Hematopoietic multipotent progenitor cell treated with erythropoietin and hydrocortisone succinate and interleukin-3 and kit ligand, for 15 days (in vitro differentiated cells): ENCODE measurements at places on chromosomes 16 and 17.

DNA sequence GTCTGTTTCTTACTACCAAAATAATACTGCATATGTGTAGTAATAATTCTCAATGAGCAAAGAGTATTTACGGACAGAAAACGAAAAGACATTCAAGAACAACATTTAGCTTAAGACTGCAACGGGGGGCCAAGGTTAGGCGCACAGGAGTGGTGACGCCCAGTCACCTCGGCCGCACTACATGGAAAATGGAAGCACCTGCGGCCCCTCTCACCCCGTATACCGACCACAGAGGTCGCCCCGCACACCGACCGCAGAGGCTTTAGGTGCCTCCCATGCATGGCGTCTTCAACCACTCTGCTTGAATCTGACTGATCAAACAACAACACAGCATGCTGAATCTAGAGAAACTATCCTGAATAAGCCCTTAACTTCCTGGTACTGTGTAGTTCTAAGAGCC, 26.4 kb downstream of the CCDC57 start:
- no peak for DNase-seq

- DNase-seq, result peak; percentile 45
Measured at GRCh38 chr17:45018848-45019711, 32.4 kb downstream of the DCAKD start.

- no peak for DNase-seq
Measured at GRCh38 chr16:46803373-46803772, 27.6 kb downstream of the C16orf87 start.

- DNase-seq, result no peak
Measured at GRCh38 chr16:18958621-18959029, 25.1 kb upstream of the TMC7 start.

- no peak for DNase-seq
Measured at GRCh38 chr16:89410794-89411309, 79.5 kb downstream of the ANKRD11 start.

DNA sequence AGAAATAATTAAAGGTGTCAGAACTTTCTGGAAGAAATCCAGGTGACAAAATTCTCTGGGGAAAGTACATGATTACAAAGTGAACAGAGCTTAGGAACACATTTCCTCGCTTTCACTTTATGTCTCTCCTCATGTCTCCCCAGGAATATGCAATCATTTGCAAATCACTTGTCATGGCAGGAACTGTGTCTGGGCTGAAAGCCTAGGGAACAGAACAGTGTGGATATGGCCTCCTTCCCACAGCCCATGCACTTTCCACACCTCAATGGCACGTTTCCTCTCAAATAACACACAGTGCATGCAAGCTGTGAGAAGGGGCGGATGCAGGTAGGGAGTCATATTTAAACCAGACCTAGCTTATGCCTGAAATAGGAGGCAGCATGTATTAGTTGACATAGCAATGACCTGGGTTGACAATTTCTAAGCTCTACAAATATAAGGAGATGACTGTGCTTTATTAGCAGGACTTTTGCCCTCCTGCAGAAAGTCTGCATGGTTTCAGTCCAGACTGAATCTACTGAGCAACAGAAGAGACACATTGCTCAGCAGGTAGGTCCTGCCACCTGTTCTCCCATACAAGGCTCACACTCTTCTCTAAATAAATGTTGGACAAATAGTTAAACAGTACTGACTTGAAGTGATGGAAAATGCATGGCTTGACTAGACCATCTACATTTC, 236.0 kb upstream of the ELAC2 start:
- no peak for DNase-seq

DNA sequence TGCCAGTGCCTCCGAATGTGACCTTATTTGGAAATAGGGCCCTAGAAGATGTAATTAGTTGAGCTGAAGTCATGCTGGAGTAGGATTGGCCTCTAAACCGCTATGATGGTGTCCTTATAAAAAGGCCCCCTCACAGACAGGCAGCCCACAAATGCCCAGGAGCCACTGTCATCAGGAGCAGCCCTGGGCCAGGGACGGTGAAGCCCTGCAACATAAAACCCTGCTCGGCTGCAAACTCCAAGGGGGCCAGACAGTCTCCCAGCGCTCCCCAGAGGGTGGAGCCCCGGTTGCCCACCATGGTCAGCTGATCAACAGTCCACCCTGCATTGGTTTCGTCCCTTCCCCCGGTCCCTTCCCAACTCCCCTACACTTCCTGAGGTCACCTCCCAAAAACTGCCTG, 351.7 kb downstream of the FOXL1 start:
- DNase-seq, result no peak

GRCh38 chr17:6255322-6255721, 179.6 kb downstream of the AIPL1 start:
- no peak for DNase-seq

- no peak for DNase-seq
Measured at GRCh38 chr17:13288248-13288647, 270.4 kb upstream of the ELAC2 start.

- DNase-seq, result no peak
Measured at GRCh38 chr16:27177031-27177774, 26.1 kb upstream of the KDM8 start.

- no peak for DNase-seq
Measured at GRCh38 chr17:70102531-70102930, 27.5 kb downstream of the KCNJ16 start.

GRCh38 chr16:83953796-83954576, 946 bp downstream of the OSGIN1 start:
- peak; percentile 29 for DNase-seq

DNA sequence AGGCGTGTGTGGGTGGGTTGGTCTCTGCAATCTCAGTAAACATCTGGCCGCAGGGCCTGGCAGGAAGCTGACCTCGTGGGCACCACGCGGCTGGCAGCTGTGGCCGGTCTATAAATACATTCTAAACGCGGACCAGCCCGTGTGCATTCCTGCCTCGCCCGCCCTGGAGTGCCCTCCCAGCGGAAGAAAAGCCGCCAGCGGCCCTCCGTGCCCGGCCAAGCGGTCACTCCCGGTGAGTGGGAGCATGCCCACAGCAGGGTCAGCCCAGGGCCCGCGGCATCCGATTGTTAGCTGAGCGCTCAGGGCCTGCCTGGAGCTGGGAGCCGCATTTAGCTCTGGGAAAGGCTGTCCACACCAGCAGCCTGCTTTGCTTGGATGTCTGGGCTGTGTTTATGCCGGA, 10.3 kb downstream of the ZNF469 start:
- no peak for DNase-seq

DNA sequence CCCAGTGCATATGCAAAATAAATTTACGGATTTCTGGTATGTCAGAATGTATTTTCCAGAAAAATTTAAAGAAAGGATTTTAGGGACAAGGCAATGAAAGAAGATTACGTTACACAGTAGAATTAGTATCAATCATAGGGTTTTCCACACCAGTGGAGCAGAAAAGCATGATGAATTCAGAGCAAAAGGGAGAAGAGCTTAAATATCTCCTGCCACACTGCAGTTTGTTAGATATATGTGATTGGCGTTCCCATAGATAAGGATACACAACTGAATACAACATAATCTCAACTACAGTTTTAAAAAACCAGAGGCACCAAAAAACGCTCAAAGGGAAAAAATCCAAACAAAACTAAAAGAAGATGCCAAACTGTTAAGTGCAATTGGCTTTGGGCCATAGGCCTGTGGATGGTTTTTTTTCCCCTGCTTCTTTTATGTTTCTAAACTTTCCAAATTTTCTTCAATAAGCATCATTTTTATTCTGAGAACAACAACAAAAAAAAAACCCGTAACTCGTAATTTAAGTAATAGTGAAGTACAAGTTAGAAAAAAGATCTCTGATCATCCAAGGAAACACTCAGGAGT, 22.3 kb downstream of the MARF1 start:
- no peak for DNase-seq

DNA sequence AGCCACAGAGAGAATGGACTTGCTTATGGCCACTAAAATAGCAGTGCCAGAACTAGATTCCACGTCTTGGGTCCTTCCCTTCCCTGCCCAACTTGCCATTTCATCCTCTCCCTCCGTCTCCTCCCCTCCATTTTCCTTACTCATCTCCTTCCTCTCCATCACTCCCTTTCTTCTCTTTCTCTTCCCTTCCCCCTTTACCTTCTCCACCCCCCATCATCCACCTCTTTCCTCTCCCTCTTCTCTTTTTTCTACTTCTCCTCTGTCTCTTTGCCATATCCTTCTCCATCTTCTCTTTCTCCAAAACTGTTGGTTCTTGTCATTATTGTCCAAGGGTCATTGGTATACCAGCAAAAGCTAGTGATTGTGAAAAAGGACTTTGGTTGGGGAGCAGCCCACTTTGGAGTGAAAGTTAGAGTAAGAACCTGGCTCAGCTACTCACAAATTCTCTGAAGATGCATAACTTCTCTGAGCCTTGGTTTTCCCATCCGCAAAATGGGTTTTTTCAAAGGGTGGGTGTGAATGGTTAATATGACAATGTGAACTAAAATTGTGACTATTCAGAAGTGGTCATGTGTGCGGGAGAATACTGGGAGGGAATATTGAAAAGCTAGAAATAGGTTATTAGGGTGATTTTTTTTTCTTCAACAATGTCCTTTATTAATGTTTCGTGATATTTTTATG, 393.8 kb downstream of the XYLT1 start:
- DNase-seq, result no peak

- no peak for DNase-seq
Measured at GRCh38 chr16:11715246-11715947, 27.3 kb downstream of the TXNDC11 start.

DNA sequence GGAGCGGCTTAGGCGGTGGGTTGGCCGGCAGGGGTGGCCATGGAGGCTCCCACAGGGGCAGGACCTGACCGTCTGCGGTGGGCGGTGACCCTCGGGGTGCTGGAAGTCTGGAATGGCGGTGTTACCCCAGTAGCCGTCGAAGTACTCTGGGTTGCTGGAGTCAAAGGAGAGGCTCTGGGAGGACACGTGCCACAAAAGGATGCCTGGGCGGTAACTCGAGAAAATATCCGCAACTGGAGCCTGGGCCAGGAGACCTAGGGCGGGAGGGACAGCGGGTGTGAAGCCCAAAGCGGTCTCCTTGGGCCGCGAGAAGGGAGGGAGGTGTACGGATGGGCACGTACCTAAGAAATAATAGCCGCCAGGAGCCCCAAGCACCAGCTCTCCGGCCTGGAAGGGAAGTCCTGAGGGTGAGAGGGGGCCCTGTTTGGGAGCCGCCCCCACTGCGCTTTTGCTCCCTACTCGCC, 4.6 kb downstream of the ITGA2B start:
- no peak for DNase-seq

- DNase-seq, result no peak
Measured at GRCh38 chr16:89534252-89534756, 26.1 kb downstream of the SPG7 start.

- no peak for DNase-seq
Measured at GRCh38 chr16:19831678-19832077, 53.0 kb downstream of the GPRC5B start.

GRCh38 chr17:37261286-37261685, 114.5 kb upstream of the C17orf78 start:
- no peak for DNase-seq

DNA sequence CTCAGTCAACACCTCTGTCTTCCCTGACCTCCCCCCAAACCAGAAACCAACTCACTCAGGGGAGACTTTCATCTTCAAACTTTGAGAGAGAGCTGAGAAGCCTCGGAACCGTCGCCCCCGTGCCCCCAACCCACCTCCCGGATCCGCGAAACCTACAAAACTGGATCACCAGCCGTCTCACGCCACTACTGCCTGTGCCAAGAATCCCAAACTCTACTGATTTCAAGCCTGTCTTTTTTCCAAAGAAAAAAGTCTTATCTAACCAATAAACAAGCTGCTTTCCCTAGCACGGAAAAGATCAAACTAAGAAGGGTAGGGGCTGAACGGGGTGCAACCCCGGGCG, 2.0 kb downstream of the AXIN2 start:
- no peak for DNase-seq

- peak; percentile 16 for DNase-seq
Measured at GRCh38 chr17:75032720-75033280, 14.0 kb downstream of the ATP5PD start.

DNA sequence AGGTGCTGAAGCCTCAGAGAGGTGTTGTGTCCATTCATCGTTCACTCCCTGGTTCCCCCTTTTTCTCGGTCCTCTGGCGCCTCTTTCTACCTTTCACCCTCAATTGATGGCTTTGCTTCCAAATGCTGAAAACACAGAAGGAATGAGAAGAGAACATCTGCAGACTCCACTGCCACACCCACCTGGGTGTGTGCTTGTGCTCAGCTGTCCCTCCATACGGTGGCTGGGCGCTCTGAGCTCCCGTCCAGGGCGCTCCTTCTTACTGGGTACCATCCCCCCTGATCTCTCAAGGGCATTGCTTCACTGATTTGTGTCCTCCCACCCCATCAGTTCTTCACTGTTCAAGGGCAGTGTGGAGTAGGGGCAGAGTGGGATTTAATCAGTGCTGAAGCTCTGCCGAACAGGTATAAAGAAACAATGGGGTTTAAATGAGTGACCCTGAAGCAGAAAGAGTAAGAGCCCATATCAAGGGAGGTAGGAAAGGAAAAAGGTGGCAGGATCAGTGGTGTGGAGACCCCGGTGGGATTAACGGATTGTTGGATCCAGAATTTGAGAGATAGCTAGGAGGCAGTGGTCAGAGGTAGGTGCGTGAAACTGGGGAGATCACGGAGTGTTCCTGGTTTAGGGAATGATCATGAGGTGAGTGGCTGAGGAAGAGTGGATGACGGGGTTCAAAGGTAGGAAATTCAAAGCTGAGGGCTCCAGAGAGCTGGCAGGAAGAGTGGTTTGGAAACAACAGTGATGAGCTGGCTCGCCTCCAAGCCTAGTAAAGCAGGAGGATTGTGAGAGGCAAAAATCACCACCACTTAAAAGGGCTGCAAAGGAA, 40.8 kb downstream of the MRTFB start:
- no peak for DNase-seq

GRCh38 chr17:58049533-58049932, 33.7 kb upstream of the DYNLL2 start:
- DNase-seq, result no peak

DNA sequence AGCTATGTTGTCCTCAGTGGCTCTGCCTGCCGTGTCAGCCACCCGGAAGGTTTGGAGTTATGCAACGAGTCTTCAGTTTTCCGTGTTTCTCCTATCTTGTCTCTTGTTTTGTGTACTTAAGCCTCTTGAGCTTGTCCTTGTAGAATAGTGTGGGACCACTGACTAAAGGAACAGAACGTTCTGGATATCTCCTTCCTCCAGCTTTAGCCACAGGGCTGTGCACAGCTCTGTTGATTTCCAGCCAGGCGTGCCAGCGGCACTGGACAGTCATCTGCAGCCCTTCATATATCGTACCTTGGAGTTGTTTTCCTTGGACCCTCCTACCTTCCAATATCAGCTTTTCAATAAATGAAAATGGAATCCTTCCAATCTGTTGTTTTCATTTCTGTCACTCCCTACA, 39.8 kb downstream of the TMEM11 start:
- DNase-seq, result no peak

- DNase-seq, result no peak
Measured at GRCh38 chr16:56673921-56674320, 4.3 kb downstream of the MT1H start.

- DNase-seq, result no peak
Measured at GRCh38 chr16:30924076-30924912, 922 bp downstream of the FBXL19 start.
